ENCODE measurements at places on chromosomes 2 and 18.

DNA sequence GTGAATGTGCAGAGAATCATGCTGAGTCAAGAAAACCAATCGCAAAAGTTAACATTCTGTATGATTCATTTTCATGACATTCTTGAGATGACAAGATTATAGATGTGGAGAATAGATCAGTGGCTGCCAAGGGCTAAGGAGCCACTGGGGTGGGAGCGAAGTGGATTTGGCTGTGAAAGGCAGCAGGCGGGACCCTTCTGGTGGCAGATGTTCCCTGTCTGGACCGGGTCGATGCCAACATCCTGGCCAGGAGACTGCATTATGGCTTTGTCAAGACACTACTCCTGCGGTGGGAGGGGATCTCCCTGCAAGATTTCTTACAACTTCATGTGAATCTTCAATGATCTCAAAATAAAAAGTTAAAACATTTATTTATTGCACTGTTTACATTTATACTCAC lies 427.9 kb downstream of the GALR1 start:
- no peak for DNase-seq

DNA sequence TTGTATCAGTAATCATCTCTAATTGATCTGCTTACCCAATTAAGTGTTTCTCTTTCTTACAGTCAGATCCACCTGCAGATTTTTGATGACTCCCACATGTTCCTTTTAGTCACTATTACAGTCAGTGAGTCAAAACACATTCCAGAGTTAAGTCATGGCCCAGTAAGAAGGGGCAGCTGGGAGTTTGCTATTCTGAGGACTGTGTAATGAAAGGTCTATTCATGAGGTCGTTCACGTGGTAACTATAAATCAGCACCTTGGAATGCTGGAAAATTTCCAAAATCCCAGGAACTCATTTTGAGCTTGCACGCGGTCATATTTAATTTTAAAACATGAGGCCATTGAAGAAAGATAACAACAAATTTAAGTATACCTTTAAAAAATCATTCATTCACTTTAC lies 252.5 kb downstream of the XIRP2 start:
- no peak for DNase-seq

GRCh38 chr2:99656994-99657393 lies 167.2 kb upstream of the REV1 start:
- no peak for DNase-seq

GRCh38 chr2:240351826-240352426 lies 83.5 kb upstream of the GPC1 start:
- no peak for DNase-seq

- no peak for DNase-seq
These were observed 167.1 kb downstream of the RPRM start for GRCh38 chr2:153311432-153311831.

- no peak for DNase-seq
These were observed 185.5 kb upstream of the ZSWIM2 start for GRCh38 chr2:187034434-187034833.

DNA sequence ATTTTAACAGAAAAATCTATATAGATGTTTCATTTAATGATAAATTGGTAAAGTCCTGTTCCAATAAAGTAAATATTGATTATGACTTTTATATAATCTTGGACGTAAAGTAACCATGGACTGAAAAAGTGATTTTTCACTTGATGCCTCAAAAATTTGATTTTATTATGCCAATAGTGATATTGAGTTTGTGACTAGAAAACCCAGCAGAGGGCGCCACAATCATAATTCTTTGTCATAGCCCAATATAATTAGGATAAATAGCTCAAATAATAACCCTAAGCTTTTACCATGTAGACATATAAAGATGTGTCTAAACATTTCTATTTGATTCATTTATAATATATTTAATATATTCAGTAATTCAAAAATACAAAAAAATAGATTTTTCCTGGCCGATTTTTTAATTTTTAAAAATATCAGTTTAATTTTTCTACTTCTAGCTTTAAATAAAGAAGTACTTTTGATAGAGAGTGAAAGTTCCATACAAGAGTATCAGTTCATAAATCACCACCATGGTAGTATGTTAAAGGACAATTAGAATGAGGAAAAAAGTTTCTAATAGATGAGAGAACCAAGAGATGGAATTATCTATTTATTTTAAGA lies 30.7 kb downstream of the CAMKMT start:
- peak; percentile 33 for DNase-seq
